ENCODE measurements at places on chromosomes 12 and 14.

DNA sequence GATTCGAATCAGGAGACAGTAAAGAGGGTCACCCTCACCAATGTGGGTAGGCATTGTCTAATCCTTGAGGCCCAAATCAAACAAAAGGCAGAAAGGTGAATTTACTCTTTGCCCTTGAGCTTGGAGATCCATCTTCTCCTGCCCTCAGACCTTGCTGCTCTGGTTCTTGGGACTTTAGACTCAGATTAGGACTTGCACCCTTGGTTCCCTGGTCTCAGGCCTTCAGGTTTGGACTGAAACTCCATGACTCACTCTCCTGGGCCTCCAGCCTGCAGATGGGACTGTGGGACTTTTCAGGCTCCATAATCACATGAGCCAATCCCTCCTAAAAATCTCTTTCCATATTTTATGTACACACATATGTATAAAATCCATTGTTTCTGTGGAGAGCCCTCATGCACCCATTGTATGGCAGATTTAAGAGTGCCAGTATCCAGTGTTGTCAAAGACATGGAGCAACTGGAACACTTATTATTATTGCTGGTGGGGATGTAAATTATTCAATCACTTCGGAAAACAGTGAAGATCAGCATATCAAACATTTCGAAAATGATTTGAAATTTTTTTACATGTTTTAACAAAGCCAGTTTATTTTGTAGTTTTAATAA is 48.7 kb downstream of the EID3 start:
- no peak for DNase-seq

DNA sequence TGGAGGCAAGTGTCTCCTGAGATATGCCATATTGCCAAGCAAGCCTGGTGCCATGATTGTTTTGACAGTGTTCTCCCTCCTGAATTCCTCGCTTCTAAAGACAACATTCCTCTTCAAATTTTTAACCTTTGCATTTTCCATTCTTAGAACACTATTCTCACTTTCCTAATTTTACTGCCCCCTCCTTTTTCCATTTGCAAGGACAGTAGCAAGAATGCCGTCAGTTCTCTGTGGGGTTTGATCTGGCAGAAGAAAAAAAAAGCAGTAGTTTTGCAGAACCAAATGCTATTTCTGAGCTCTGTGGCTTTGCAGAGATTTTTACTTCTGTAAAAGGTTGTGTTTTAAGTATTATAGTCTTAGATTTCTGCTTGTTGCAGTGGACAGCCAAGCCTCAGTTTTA is 295.2 kb downstream of the NUAK1 start:
- no peak for DNase-seq

- no peak for DNase-seq
Observed at GRCh38 chr12:62787023-62787422, 147.9 kb downstream of the PPM1H start.

- peak; percentile 20 for DNase-seq
Observed at GRCh38 chr14:64800000-64800399, 79.7 kb downstream of the SPTB start.

GRCh38 chr12:77372026-77372425 is 306.7 kb upstream of the E2F7 start:
- DNase-seq, result no peak

GRCh38 chr12:2624543-2625288 is 170.1 kb upstream of the FKBP4 start:
- DNase-seq, result peak; percentile 19

- no peak for DNase-seq
Observed at GRCh38 chr14:97633131-97633738, 836.1 kb downstream of the VRK1 start.

DNA sequence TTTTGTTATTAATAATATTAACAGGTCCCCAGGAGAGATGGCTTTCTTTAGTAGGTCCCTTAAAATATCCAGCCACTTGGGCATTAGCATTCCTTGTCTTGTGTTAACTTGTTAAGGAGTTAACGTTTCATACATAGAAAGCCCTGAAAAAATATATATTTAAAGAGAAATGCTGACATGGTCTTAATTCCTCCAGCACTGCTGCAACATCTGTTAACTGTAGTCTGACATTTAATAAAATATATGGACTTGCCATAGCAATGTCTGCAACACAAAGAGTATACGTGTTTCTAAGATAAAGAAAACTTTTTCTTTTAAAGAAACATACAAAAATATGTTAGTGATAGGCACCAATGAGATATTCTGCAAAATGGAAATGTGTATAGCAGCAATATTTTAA is 10.0 kb downstream of the SLC38A4 start:
- DNase-seq, result no peak

DNA sequence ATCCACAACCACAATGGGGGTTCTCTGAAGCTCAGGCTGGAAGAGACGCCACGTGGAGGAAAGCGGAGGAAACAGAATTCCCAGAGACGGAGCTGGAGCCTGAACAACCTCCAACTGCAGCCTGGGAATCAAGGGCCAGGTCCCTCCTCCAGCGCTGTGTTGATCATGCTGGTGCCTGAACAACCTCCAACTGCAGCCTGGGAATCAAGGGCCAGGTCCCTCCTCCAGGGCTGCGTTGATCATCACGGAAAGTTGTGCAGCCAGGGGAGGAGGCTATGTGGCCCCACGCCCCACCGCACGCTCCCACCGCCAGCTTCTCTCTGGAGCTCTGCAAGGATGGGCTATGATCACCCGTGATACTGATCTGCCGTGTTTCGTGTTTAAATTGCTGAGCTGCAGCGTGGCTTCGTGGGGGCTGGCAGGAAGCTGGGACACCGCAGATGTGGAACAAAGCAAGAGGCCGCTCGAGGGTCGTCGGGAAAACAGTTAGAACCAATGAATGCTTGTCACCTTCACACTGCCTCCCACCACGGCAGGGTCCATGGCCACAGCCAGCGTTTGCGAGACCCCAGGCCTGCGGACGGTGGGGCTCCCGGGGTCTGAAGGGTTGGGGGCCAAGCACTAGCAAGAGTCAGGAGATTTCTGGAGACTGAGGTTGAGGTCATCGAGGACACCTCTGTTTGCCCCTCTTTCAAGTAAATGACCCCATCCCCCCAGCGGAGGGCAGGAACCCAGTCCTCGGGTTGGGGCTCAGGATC is 51.8 kb upstream of the FBRSL1 start:
- no peak for DNase-seq

DNA sequence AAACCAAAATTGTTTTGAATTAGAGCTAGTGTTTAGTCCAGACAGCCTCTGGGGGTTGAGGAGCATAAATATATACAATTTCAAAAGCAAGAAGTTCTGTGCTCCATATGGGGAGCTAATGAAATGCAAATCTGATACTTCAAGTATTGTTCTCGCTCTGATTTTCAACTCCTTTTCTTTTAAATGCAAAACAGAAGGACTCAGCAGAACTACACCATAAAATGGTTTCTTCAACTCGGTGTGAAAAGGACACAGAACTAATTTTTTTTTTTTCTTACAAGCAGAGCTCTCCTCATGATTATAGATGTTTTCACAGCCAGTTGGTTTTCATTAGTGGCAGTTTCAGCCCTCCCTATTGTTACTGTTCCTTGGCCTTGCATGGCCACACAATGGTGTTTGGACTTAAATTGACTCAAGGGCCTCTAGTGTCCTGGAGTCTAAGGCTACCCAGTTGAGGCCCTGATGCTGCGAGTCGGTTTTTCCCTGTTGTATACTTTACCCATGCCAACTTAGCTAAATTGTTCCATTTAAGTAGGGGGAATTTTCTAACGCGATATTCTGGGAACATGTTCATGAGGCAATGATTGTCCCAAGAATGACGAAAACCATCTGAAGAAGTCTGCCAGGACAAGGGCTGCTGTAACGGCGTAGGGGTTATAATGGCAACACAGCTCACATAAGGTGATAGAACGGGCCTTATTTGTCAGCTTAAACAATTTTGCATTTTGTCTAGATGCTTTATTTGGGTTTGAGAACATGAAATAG is 120.3 kb downstream of the GPR135 start:
- no peak for DNase-seq

DNA sequence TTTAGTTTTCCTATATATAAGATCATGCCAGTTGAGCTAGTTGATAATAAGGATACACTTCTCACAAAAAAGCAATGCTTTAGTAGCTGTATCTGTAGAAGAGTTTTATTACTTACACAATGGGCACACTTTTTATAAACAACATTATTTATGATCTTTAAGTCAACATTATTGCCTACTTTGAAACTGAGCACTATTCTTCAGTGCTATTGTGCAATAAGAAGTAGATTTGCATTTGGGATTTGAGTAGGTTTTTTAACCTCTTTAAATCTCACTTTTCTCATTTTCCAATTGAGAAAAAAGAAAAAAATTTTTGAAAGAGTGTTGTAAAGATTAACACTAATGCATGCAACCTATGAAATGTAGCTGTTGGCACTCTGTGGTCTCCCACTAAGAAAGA is 1198.3 kb downstream of the GALC start:
- DNase-seq, result no peak

- no peak for DNase-seq
Observed at GRCh38 chr14:87916103-87916885, 76.7 kb downstream of the GALC start.

GRCh38 chr14:74720526-74720925 is 7.6 kb downstream of the FCF1 start:
- DNase-seq, result no peak

- DNase-seq, result no peak
Observed at GRCh38 chr12:46487567-46488131, 115.1 kb upstream of the SLC38A2 start.

- no peak for DNase-seq
Observed at GRCh38 chr12:64450711-64451486, 1.0 kb upstream of the TBK1 start.

- no peak for DNase-seq
Observed at GRCh38 chr12:1779783-1780182, 40.6 kb upstream of the LRTM2 start.

DNA sequence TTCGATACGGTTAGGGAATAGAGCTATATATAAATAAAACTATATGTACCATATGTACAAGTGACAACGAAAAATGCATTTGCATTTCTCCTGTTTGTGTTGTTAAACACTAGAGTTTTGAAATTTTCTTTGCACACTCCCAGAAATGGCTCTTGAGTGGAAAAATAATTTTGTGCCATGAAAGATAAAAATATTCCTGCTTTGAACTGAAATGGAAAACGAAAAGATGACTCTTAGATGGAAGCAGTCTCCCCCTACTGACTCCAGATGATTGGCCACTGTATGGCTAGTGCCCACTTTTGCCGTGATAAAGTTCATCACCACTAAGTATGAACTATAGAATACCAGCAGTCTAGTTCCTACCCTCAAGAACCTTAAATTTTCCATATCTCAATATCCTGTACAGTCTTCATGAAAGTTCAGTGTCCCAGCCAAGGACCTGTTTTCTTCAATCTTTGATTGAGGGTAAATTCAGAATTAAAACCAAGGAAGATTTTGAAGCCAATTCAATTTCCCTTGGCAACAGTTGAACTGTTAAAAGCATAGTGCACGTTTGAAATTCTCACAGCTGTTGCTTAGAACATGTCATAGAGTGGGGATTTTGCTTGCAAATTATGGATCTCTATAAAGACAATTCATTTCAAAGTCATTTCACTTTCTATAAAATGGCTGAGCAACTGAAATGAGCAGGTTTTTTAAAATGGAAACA is 1.6 kb upstream of the PPP2R5E start:
- no peak for DNase-seq

- no peak for DNase-seq
Observed at GRCh38 chr12:101933866-101934514, 56.6 kb downstream of the DRAM1 start.

DNA sequence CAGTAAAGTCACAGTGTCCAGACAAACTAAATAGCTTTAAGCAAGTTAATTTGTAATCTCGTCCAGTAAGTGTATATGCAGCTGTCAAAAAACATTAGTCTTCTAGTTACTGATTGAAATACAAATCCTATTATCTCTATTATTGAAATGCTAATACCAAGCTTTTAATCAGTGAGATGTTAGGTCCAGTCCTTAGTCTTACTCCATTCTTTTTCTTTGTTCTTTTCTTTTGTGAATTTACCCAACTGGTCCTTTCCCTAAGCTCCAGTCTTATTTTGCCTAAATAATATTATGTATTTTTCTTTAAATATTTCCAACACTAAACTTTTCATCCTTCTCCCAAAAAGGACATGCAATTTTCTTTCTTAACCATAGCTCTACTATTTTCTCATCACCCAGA is 57.2 kb downstream of the TSPAN19 start:
- no peak for DNase-seq

GRCh38 chr14:61940666-61941420 is 178.6 kb downstream of the SNAPC1 start:
- no peak for DNase-seq

GRCh38 chr14:54931101-54931500 is 28.5 kb upstream of the GCH1 start:
- DNase-seq, result no peak

DNA sequence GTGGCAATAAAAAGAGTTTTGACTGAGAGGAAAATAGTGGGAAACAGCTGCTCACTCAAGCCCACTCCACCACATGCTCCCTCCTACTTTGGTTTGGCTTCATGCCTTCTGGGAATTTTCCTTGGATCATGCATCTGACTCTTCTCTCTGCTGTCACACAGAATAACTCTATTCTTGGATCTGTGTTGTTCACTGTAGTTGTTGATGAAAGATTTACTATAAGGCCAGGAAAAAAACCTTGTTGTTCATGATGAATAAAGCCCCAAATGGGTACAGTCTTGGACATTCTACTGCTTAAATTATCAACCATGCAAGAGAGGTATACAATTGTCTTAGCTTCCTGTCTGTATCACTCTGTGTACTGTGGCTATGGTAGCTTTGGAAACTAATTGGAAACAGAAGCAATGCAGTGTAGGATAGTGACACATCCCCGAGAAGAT is 70.5 kb downstream of the TMX1 start:
- no peak for DNase-seq

DNA sequence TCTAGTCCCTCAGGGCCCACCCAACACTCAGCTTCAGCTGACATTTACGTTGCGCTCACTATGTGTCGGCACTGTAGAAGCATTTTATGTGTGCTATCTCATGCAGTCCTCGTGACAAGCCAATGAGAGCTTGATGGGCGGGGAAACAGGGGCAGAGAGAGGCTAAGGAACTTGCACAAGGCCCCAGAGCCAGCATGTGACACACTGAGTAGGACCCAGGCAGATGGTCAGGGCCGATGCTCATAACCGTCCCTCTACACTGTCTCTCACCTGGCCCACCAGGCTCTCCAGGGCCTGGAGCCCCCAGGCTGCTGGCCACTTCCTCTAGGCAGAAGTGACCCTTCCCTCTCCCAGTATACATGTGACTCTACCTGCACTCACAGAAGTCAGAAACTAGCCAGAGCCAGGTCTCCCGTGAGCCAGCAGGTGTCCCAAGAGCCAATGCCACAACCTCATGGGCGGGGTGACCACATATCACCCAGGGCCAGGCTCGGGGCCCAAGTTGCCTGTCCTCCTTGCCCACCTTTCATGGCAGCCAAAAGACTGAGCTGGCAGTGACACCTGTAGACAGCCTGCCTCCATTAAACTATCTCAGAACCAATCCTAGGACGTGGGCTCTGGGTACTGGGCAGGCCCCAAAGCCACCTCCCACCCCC is 38.3 kb downstream of the TTC7B start:
- no peak for DNase-seq

All from activated CD4-positive, alpha-beta T cell treated with anti-CD3 and anti-CD28 coated beads, Interleukin-2, Interleukin-4, amounts not matched to agents 100 ng/mL and 50 ng/mL, durations not matched to agents 16 hours and 8 hours (primary cell).